ENCODE measurements at places on chromosomes 2 and 18.

DNA sequence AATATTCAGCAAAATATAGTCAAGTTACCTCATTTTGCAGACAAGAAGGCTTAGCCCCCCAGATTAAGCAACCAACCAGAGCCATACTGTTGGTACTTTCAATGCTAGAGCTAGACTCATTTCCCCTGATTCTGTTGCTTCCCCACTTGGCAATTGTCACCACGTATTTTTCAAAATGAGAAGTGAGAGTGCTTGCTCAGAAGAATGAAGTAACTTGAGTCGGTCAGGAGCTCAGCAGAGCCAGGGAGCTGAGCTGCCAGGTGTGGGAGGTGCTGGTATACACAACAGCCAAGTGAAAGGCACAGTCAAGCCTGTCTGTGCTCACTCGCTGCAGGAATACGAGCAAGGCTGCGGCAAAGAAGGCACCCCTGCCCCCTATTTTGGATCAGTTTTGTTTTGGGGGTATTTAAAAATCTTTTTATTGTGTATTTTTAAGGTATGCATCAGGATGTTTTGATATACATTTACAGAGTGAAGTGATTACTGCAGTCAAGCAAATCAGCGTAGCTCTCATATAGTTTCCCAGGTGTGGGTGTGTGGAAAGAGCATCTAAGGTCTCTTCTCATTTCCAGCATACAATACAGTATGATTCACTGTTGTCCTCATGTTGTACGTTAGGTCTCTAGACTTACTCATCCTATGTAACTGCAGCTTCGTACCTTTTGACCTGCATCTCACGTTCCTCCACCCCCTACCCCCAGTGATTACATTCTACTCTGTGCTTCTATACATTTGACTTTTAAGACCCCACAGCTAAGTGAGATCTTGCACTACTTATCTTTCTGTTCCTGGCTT is 62.4 kb downstream of the MRPS9 start:
- no peak for DNase-seq

GRCh38 chr2:29655391-29656086 is 265.8 kb downstream of the ALK start:
- DNase-seq: no peak

GRCh38 chr2:159982270-159982669 is 80.1 kb downstream of the PLA2R1 start:
- DNase-seq: no peak

DNA sequence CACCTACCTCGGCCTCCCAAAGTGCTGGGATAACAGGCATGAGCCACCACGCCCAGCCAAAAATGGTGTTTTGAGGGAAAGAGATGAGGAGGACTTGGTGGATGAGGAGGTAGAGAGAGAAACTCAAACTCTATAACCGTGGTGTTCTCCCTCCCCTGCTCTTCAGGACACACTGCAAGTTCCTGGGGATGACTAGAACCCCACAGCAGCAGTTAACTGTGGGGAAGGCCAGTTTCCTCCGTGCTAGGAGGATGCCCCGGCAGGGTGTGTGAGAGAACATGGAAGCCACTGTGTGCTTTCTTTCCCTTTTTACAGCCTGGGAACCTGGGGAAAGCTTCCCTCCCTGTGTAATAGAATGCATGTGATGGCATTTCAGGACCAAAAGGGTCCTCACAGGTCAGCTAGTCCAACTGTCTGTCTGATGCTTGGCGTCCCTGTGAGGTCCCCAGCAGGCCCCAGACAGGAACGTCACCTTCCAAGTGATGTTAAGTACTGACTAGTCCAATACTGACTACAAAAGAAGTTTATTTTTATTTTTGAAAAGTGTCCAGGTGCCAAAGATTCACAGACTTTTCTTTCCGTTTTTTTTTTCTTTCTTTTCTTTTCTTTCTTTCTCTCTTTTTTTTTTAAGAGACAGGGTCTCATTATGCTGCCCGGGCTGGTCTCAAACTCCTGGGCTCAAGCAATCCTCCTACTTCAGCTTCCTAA is 38.9 kb downstream of the MYCN start:
- no peak for DNase-seq

DNA sequence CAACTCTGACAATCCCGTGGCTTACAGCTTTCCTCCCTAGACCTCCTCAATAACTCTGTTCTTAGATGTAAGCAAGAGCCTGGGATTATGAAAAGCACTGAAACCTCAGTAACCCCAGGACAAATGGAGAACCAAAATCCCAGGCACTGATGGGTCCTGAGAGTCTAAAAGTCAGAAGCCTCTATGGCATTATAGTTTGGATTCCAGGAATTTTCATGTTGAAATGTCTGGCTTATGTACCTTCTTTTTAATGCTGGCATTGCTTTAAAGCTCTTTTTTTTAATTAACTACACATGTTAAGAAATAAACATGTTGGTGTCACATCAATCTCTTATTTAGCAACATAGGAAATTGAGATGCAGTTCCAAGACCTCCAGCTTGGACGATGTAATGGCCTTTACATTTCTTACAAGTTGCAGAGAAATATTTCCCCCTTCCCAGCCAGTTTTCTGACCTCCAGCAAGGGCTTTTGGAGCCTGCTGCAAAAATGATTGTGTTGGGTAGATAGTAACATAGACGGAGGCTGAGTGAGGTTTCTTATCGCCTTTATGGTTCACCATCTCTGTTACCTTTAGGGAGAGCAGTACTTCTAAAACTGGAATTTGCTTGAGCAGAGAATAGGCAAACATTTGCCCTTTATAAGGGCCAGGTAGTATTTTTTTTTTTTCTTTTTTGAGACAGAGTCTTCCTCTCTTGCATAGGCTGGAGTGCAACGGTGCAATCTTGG is 84.8 kb upstream of the RASGRP3 start:
- no peak for DNase-seq

- DNase-seq: no peak
Observed at GRCh38 chr2:43370705-43371104, 144.3 kb upstream of the ZFP36L2 start.

GRCh38 chr2:27723372-27724144 is 48.0 kb upstream of the MRPL33 start:
- no peak for DNase-seq
